ENCODE measurements at places on chromosomes 11 and 22. TPM values are rescaled to one million over a fixed set of nuclear protein-coding genes. Genes with fewer than 3 reads are reported as not detected.

Gene SYT9
- total RNA-seq, result not detected

DNA sequence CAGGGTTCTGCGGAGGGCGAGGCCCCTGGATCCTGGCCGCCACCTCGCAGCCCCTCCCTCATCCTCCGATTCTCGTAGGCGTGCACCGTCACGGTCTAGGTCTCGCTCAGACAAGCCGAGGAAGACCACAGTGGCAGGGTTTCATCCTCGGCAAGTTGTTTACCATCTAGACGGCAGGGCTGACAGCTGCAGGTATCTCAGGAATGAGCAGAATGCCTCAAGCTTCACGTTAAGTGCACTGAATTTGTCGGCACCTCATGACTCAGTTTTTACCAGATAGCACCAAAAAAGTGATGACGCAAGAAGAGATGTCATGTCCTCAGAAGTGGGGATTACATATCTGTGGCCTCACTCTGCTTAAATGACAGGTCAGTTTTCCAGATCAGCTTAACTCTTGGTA, 35.1 kb downstream of the WT1 start:
- H3K27ac ChIP-seq, result no peak overlapping the region
- H3K36me3 ChIP-seq, result peaks cover 77% of the 10 kb centered on the region
- no peak for DNase-seq
- no peak overlapping the region for H3K4me3 ChIP-seq

GRCh38 chr11:96607864-96608558, 218.2 kb downstream of the JRKL start:
- H3K36me3 ChIP-seq, result no peaks in the 10 kb centered on the region
- no peak for DNase-seq
- no peaks in the 10 kb centered on the region for H3K27me3 ChIP-seq
- no peak overlapping the region for H3K27ac ChIP-seq

- no peak for DNase-seq
- no peak overlapping the region for H3K4me3 ChIP-seq
- H3K4me1 ChIP-seq, result no peaks in the 10 kb centered on the region
Measured at GRCh38 chr11:81470446-81470845, 1263.2 kb downstream of the FAM181B start.

- H3K27ac ChIP-seq, result no peak overlapping the region
- no peak for DNase-seq
- H3K27me3 ChIP-seq, result no peaks in the 10 kb centered on the region
- H3K4me3 ChIP-seq, result no peak overlapping the region
Measured at GRCh38 chr22:38352436-38352835, 35.2 kb upstream of the CSNK1E start.

Measured in K562 (cell line).